ENCODE measurements at places on chromosomes 2 and 18.

GRCh38 chr2:54522624-54523281 lies 66.6 kb downstream of the SPTBN1 start:
- peak; percentile 52 for DNase-seq

DNA sequence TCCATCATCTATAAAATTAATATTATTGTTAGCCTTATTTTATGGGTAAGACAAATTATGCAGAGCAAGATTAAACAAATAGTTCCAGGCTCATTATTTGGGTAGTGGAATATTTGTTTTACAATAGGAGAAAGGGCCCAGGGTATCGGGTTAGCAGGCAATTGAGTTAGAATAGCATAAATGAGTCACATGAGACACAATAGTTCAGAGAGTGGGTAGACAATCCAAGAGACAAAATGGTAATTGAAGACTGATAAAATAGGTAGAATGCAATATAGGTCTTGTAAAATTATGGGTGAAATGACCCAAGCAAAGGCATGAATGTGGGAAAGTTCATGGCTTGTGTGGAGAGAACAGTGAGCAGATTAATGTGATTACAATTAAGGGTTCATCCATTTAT lies 790.9 kb upstream of the GCFC2 start:
- DNase-seq: no peak

GRCh38 chr18:30376515-30376914 lies 666.0 kb downstream of the DSC3 start:
- no peak for DNase-seq

DNA sequence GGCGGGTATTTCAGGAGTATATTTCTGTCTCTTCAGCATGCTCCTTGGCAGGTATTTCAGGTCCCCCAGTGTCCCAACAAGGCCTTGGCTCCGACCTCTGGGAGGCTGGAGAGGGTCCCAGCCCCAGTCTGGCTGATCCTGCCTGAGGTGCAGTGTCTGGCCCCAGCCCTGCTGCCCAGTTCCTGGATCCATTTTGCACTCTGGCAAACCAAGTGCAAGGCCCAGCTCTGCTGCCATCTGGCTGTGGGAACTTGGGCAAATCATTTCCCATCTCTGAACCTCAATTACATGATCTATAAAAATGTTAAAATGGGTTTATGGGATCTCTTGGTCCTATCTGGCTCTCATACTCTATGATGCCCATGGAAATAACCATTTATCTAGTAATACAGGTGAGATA lies 63.6 kb downstream of the ZBTB7C start:
- no peak for DNase-seq

GRCh38 chr2:86290596-86291327 lies 46.7 kb downstream of the REEP1 start:
- no peak for DNase-seq

DNA sequence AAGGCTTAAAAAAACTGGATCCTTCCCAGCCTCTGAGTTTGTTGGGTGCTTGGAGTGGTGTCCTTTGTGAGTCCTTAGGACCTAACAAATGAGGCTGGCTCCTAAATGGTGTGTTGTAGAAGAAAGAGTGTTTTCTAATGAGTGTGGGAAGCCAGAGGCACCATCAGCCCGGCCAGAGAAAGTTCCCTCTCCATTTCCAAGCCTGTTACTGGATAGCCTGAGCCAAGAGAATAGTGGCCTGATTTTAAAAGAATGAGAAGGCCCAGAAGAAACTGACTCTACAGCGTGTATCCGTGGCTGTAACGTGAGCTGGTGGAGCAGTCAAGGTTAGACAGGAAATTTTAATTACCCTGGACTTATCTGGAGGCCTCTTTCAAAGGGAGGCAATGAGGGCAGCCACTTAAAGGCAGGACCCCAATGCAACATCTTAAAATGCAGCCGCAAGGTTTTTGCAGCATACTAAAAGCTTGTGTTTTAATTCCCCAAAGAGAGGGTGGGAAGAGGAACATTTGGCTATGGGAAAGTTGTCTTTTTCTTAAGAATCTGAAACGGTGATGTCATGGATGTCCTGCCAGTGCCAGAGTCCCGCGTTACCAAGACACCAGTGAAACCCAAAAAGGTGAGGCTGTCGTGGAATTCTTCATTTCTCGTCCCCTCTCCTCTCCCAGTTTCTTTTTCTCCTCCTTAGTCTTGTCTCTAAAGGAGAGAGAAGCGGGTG lies 4.6 kb downstream of the EFHD1 start:
- no peak for DNase-seq

DNA sequence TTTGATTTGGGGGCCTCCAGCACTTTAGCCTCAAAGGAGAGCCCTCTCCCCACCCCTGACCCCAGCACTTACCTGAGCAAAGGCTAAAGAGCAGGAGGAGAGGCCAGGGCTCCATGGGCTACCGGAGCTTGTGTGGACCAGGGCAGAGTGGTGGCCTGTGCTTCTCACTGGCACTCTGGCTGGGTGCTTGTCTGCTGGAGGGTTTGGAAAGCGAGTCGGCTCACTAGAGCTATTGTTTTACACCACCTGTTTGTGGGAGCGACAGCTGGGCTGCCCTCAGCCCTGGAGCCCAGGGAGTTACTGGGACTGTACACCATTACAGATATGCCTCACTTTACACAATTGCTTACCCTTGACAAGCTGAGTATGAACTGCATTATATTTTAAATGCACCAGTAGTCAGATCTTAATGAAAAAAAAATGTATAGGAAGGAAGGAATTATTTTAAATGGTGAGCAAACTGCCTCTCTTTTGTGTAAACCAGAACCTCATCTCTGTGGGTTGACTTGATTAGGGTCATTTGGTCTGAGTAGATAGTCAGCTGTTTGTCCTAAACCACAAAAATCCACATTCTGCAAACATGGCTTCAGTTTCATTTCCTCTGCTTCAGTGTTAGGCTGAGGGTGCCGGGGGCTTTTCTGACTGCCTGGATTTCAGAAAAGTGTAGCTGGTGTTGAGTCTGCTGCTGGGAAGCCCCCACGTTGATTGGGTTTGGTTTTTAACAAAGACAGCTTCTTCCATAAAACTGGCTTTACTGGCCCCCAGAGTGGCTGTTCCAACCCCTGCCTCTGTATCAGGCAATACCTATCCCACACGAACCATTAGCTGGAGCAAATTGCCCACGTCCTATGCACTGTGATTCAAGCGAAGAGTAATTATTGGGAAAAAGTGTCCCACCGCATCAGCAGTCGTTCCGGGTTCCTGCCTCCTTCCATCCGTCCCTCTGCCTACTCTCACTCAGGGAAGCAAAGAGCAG lies at the start of gene CHRNA1:
TSS of gene CHRNA1 (minus strand) at position 193 of the 976 bp plus-strand sequence. CDS start at position 115, 78 bp downstream.
- DNase-seq: no peak

DNA sequence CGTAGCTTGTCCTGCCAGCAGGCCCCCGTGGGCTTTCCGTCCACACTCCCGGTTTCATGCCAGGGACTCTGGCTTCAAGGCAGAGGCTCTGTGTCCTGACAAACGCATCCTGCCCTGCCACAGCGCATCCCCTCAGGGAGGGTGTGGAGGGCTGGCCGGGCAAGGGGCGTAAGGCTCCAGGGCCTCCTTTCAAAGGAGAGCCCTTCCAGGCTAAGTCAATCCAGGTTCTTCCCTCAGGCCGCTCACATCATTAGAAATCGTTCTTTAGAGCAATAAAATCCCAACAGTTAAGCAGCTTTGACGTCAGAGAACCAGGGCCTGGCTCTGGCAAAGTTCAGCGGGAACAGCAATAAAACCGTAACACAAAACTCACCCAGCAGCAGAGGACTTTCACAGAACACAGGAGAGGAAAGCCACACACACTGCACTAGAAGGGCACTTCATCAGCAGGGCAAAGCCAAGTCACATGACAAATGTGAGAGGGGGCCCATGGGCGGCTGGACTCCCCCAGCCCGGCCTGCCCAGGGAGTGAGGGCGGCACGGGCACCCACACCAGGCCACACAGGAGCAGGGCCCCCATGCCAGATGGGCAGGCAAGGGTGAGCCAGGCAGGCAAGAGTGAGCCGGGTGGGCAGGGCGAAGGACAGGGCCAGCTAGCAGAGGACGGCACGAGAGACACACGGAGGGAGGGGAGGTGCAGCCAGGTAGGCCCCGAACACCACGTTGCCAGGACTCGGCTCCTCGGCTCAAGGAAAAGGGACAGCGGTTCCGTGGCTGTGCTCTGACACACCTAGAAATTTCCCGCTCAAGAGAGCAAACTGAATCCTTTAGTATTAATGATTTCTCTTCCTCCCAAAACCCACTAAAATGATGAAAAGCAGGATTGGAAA lies 52.0 kb downstream of the HDAC4 start:
- no peak for DNase-seq

DNA sequence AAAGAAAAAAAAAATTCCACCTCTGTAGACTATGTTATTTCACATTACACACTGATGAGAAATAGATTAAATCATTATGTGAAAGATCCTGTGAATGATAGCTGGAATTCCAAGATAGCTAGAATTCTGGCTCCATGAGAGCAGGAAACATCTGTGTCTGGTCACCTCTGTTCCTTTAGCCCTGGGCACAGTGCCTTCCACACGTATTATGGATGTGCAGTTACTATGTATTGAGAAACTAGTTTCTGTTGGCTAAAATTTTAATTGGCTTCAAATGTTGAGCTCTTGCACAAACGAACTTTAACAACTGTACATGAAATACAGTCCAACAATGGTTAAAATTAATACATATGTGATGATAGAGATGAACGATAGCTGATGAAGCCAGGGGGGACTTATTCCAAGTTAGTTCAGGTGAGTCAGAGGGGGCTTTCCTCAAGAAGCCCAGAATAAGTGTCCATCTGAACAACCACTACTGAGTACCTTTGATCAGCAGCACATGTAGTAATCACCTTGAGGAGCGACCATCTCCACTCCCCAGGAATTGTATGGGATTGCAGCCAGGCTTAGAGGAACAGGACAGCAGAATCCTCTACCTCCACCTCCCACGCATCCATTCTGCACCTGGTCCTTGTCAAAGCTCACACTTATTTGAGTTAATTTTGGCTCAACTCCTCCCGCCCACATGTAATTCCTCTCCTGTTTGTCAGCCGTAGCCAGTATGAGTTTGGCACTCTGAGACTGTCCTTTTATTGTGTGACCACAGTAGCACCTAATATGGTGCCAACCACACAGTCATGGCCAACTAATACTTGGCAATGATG lies 68.6 kb downstream of the NABP1 start:
- no peak for DNase-seq

DNA sequence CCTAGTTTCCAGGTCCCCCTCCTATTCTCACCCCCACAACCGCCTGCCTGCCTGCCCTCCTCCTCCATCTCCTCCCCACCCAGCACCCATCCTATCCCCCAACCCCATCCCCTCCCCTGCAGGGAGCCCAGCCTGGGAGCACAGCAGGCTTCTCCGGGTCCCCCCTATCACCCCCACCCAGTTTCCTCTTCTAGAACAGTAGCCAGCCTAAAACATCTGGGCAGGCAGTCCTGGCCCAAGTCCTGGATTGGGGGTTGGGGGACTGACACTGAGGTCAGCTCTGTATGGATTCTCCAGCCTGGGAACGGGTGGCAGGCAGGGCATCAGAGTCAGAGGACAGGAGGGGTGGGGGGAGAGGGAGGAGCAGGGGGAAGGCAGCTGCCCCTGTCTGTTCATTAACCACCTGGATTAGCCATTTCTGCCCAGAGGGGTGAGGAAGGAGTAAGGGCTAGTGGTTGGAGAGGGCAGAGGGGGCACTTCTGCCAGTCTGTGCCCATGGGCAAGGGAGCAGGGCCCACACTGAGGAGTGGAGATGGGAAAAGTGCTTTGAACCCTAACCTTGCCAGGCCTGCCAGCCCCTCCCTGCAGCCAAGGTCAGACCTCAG lies 60.0 kb downstream of the TNS1 start:
- DNase-seq: no peak

DNA sequence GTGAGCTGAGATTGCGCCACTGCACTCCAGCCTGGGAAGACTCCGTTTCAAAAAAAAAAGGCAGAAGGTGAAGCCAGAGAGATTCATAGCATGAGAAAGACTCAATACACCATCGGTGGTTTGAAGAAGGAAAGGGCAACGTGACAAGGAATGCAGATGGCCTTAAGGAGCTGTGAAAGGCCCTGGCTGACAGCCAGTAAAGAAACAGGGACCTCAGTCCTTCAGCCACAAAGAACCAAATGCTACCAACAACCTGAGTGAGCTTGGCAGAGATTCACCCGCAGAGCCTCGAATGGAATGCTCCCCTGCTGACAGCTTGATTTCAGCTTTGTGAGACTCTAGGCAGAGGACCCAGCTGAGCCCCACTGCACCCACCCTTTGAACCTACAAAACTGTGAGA lies 154.9 kb upstream of the NDUFV2 start:
- no peak for DNase-seq

- no peak for DNase-seq
Observed at GRCh38 chr2:81077396-81077795, 772.8 kb upstream of the LRRTM1 start.

All from activated naive CD4-positive, alpha-beta T cell (primary cell).